ENCODE measurements at places on chromosomes 4 and X. TPM values are rescaled to one million over a fixed set of nuclear protein-coding genes. Genes with fewer than 3 reads are reported as not detected.
A peak's percentile ranks its signal among the peaks of the same experiment; 100 is the strongest.

DNA sequence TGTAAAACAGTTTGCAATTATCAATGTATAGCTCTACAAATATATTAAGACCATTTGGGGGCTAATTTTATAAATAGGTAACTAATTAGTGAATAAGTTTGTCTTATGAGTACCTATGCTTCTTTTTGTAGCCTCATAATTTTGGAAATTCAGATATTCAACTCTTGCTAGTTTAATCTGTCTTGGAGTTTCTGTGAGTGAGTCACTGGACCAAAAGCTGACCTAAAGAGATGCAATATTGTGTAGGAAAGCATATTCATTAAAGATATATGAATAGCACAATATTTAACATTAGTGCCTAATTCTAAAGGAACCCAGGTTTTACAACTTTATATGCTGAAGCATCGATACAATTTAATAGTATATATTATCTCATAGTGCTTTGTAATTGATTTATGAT lies 161.3 kb upstream of the PCDH18 start:
- no peak for DNase-seq

SPATA4 gene
- total RNA-seq = not detected

GRCh38 chrX:46408553-46409407 lies 136.4 kb downstream of the ZNF674 start:
- peak; percentile 63 for DNase-seq

TMEM271 gene
- not detected for total RNA-seq

- no peak for DNase-seq
Observed at GRCh38 chr4:62377700-62378099, 1177.6 kb downstream of the ADGRL3 start.

- peak; percentile 93 for DNase-seq
Observed at GRCh38 chr4:1712216-1713002, at the start of gene SLBP. Gene SLBP, minus strand, starts transcription at chr4:1712319. Its CDS starts 131 bp downstream, at chr4:1712188.

DNA sequence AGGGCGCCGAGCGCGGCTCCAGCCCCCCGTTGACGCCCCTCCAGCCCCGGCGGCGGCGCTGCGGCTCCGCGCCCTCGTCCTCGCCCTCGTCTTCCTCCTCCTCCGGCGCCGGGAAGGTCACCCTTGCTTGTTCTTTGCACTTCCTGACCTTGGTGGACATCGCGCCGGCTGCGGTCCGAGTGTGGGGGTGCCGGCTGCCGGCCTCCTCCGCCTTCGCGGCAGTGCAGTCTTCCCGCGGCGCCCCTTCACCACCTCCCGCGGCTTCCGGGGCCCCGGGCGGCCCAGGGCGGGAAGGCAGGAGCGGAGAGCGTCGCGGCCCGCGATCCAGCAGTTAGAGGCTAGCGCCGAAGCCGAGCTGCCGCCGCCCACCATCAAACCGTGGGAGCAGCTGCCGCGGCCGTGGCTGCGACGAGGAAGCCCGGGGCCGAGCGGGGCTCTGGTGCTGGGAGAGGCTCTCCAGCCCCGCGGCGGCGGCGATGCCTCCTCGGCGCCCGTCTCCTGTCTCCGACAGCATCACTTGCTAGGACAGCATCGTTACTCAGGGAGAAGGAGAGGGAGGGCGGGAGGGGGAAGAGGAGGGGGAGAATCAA lies at the start of gene TRPC3:
Gene TRPC3, minus strand, starts transcription at position 540 of the 590 bp plus-strand sequence. Its CDS starts 380 bp downstream, at position 160.
- DNase-seq = peak; percentile 24

DNA sequence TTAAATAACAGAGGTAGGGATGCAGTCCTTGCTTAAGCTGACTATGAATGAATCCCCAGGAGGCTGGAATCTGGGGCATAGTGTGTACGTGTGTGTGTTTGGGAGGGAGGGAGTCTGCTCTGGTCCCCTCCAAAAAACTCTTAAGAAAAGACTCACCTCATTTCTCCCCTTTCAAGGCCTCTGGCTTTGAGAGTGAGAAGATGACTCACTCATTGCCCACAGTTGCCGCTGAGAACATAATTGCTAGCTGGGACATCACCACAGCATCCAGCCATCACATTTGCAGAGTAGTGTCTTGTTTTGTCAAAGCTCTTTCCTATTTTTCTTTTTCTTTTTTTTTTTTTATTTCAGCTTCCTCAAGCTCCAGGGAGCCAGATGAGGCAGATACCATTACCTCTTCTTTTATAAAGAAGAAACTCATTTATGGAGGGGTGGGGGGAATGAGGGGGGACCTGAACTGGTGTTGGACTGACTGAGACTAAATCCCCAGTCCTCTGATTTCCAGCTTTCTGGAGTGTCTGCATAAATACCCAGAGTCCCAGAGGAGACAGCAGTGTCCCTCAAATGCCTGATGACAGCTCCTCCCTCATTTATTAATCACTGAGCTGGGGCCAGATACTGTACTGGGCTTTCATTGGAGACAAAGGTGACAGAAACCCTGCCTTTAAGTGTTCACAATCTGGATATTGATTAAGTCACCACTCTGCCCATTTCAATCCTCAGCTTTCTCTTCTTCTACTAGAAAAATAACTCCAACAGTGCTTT lies 61.9 kb upstream of the LAS1L start:
- DNase-seq = peak; percentile 89

IL2RG gene
- 5.3 TPM for total RNA-seq

- DNase-seq = no peak
Observed at GRCh38 chr4:176575141-176575730, 217.5 kb downstream of the VEGFC start.

GRCh38 chrX:69179380-69179911 lies 14.2 kb upstream of the PJA1 start:
- DNase-seq = peak; percentile 58

SSX3 gene
- total RNA-seq = not detected

ADGRG4 gene
- 0.02 TPM for total RNA-seq

DNA sequence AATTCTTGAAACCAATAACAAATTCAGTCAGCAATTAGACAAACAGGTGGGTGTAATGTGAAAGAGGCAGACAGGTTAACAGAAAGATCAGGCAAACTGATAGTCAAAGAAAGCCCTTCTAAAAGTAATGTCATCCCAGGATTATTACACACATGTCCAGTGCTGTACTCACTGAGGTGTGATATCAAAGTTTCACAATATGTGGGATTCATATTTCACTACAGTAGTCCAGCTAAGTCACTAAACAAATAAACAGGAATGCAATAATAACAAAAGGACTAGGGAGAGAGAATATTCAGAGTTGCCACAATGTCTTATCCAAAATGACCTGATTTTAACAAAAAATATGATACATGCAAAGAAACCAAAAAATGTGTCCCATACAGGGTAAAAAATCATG lies 787.5 kb downstream of the FSTL5 start:
- DNase-seq = no peak

CTBP1 gene
- total RNA-seq = 101 TPM

RBM47 gene
- 11.2 TPM for total RNA-seq

DNA sequence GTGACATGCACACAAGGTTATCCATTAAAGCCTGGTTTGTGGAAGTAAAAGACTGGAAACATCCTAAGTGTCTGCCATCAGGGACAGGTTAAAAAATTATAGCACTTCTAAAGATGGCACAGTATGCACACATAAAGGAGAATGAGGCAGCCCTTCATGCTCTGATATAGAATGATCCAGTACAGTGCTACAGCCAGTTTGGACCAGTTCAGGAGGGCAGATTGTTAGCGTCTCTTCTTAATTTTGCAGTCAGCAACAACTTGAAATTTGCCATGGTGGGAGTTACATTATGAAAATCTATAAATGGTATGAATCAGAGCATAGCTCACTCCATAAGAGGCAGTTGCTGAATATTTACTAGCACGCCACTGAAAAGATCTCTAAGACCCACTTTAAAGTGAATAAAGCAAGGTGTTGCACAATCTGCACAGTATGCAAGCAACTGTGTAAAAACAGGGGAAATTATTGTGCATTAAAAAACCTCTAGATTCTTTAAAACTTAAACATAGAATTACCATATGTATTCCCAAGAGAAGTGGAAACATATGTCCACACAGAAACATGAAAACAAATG lies 20.3 kb upstream of the SOD3 start:
- DNase-seq = no peak

- DNase-seq = no peak
Observed at GRCh38 chr4:56317749-56318148, 69.5 kb downstream of the AASDH start.

GRCh38 chr4:833731-834367 lies 7.9 kb upstream of the CPLX1 start:
- no peak for DNase-seq

GTPBP6 gene
- 24.5 TPM for total RNA-seq

GRCh38 chr4:166886718-166887117 lies 347.6 kb downstream of the SPOCK3 start:
- DNase-seq = no peak

ITIH6 gene
- not detected for total RNA-seq

- peak; percentile 15 for DNase-seq
Observed at GRCh38 chr4:149353241-149353640, 462.4 kb downstream of the IQCM start.

GRCh38 chr4:28357990-28358389 lies 1497.3 kb downstream of the STIM2 start:
- peak; percentile 19 for DNase-seq

- DNase-seq = no peak
Observed at GRCh38 chrX:34146906-34147305, 14.8 kb upstream of the FAM47A start.

- DNase-seq = no peak
Observed at GRCh38 chr4:10727140-10727880, 42.7 kb upstream of the CLNK start.

GRCh38 chr4:1371176-1372165 lies 24.5 kb downstream of the UVSSA start:
- DNase-seq = no peak

GRCh38 chr4:114177628-114178027 lies 198.2 kb upstream of the ARSJ start:
- no peak for DNase-seq

DNA sequence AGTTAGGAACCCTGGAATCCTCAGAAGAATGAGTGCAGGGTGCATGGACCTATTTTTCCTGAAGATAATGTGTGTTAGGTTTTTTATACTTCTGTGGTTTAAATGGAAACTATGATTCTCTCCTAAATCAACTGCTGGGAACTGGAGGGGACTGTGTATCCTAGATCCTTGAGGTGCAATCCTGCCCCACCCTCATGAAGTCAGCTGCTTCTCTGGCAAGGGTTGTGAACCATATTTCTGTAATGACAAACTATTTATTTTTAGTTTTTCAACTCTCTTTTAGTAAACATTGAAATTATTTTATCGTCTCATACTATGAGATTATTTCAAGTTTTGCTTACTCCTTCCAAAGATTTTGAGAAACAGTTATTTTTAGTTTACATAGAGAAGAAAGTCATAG lies 25.8 kb upstream of the VEGFC start:
- DNase-seq = no peak

CT45A5 gene
- total RNA-seq = not detected

SRPK3 gene
- total RNA-seq = 0.20 TPM

GRCh38 chr4:11727903-11728564 lies 299.3 kb upstream of the HS3ST1 start:
- DNase-seq = no peak

SLC25A14 gene
- total RNA-seq = 33.1 TPM

SLC49A3 gene
- not detected for total RNA-seq

DNA sequence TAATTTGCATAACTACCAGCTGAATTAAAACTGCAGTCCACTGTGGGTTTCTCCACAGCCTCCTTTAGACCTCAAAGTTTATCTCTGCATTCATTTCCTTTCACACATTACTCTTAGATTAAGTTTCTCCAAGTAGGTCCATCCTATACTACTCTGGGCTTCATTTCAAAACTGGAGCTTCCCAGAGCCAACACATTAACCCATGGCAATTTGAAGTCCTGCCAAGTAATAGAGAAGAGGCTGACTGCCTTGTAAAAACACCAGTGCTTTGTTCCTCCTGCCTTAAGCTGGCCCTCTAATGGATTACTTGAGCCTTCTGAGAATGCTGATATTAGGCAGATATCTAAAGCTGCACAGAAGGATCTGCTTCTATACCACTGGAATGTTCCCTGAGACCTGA lies 997.2 kb upstream of the SLIT2 start:
- DNase-seq = peak; percentile 58

DNA sequence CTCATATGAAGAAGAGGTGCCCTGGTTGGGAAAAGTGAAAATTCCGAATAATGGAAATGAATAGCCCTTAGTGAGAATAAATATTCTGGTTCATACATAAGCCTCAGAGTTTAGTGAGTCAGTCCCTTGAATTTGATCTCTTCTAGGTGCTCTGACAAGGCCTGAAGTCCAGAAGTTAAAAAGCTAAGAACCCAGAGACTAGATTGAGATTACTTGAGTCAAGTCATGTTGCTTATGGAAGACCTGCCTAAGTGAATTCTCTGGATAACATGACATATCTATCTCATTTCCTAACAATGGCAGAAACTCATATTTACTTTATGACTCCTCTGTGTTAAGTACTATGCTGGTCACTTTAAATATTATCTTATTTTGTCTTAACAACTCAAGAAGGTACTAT lies 10.5 kb upstream of the PRSS48 start:
- DNase-seq = no peak

DRD5 gene
- not detected for total RNA-seq

TMPRSS11F gene
- not detected for total RNA-seq

GRCh38 chrX:53440101-53440500 lies 5.9 kb upstream of the HSD17B10 start:
- no peak for DNase-seq
